ENCODE measurements at places on chromosomes 13 and 19. TPM values are rescaled to one million over a fixed set of nuclear protein-coding genes. Genes with fewer than 3 reads are reported as not detected.

GRCh38 chr13:70023516-70023915 lies 84.1 kb upstream of the ATXN8OS start:
- no peaks in the 10 kb centered on the region for H3K27me3 ChIP-seq
- no peak overlapping the region for H3K4me3 ChIP-seq
- no peak overlapping the region for H3K27ac ChIP-seq
- H3K4me1 ChIP-seq = no peaks in the 10 kb centered on the region
- DNase-seq = no peak

- peak; percentile 73 for DNase-seq
- peak within 1 kb of the TSS; percentile 67 for H3K27ac ChIP-seq
- peaks cover 13% of the 10 kb centered on the region for H3K4me1 ChIP-seq
- no peaks in the 10 kb centered on the region for H3K36me3 ChIP-seq
Observed at GRCh38 chr19:49896863-49897621, at the start of gene IL4I1. TSS of gene IL4I1 (minus strand) at chr19:49896887. CDS start at chr19:49896160, 727 bp downstream.

- peaks cover 20% of the 10 kb centered on the region for H3K4me1 ChIP-seq
- no peak for DNase-seq
- H3K36me3 ChIP-seq = no peaks in the 10 kb centered on the region
- H3K27ac ChIP-seq = no peak overlapping the region
- H3K4me3 ChIP-seq = no peak overlapping the region
- H3K27me3 ChIP-seq = no peaks in the 10 kb centered on the region
Observed at GRCh38 chr13:32141462-32141861, 109.9 kb downstream of the FRY start.

DNA sequence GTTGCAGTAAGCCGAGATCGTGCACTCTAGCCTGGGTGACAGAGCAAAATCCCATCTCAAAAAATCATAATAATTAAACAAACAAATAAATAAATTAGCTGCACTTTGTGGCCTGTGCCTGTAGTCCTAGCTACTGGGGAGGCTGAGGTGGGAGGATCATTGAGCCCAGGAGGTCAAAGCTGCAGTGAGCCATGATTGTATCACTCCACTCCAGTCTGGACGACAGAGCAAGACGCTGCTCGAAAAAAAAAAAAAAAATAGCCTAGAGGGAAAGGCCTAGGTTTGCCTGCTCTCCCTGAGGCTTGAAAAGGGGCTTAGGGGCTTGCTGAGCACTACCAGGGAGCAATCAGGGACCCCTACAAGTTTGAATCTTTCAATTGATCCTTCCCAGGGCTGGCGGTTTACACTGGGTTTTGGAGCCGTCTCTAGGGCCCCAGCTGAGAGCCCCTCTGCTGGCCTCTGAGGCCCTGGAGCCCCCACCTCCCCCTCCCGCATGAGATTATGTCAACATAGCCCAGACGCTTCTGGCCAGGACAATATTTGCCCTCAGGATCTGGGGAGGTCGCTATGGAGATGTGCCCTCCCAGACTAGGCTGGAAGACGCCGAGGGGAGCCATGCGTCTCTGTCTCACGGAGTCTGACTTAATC lies 10.4 kb upstream of the GIPR start:
- no peak overlapping the region for H3K27ac ChIP-seq
- no peak overlapping the region for H3K4me3 ChIP-seq
- no peak for DNase-seq
- H3K27me3 ChIP-seq = peaks cover 7% of the 10 kb centered on the region
- H3K36me3 ChIP-seq = no peaks in the 10 kb centered on the region

GRCh38 chr19:52226652-52227051 lies 36.8 kb downstream of the PPP2R1A start:
- H3K4me1 ChIP-seq = no peaks in the 10 kb centered on the region
- no peaks in the 10 kb centered on the region for H3K27me3 ChIP-seq
- H3K36me3 ChIP-seq = peaks cover 39% of the 10 kb centered on the region
- no peak for DNase-seq
- no peak overlapping the region for H3K4me3 ChIP-seq
- H3K27ac ChIP-seq = no peak overlapping the region

DNA sequence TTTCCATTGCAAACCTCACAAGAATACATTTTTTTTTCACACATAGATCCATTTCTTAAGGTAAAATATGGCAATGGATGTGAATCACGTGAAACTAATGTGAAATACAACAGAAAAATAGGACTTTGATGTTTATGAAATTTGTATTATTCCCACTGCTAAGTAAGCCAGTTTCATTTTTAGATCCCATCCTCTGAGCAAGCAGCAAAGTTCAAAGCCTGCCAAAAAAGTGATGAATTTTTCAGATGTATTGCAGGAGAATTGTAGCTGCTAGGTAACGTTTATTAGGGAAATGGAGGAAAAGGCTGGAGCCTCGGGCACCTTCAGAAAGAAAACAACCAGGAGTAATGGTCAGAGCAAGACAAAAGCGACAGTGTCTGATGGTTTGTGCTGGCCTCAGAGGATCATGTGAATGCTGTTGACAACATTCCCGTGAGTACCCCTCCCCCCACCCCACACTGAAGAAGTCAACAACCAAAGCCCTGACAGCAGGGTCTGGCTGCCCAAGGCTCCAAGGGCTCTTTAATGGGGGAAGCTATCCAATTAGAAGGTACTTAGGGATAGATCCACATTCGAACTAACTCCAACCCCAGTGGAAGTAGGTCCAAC lies 95.5 kb downstream of the OXGR1 start:
- no peak overlapping the region for H3K27ac ChIP-seq
- peaks cover 9% of the 10 kb centered on the region for H3K4me1 ChIP-seq
- no peak overlapping the region for H3K4me3 ChIP-seq
- H3K27me3 ChIP-seq = no peaks in the 10 kb centered on the region

- no peak overlapping the region for H3K4me3 ChIP-seq
- H3K27ac ChIP-seq = no peak overlapping the region
- no peaks in the 10 kb centered on the region for H3K27me3 ChIP-seq
Observed at GRCh38 chr13:39350461-39350881, 252.5 kb downstream of the LHFPL6 start.

DNA sequence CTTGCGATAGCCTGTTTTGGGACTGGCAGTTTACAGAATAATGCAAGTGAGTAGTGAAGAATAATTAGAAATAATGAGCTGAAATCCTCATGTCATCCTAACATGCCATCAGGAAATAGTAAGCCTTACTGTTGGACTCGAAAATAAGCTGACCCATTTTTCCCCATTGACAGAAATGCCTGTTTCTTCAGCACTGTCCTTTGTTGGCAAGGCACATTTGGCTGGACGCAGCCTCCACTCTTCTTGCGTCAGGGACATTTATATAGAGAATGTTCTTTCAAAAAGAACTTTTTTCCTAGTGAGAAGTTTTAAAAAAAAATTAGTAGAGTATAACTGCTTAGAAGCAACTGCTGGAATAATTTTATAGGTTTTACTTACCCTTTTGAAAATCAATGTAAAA lies 47.1 kb downstream of the ARHGAP35 start:
- no peak overlapping the region for H3K4me3 ChIP-seq
- no peak overlapping the region for H3K27ac ChIP-seq
- H3K36me3 ChIP-seq = no peaks in the 10 kb centered on the region
- DNase-seq = no peak

GRCh38 chr13:110186231-110186855 lies 120.6 kb downstream of the COL4A1 start:
- no peak overlapping the region for H3K4me3 ChIP-seq
- peaks cover 44% of the 10 kb centered on the region for H3K36me3 ChIP-seq
- H3K27ac ChIP-seq = no peak overlapping the region
- no peak for DNase-seq
- no peaks in the 10 kb centered on the region for H3K4me1 ChIP-seq

DNA sequence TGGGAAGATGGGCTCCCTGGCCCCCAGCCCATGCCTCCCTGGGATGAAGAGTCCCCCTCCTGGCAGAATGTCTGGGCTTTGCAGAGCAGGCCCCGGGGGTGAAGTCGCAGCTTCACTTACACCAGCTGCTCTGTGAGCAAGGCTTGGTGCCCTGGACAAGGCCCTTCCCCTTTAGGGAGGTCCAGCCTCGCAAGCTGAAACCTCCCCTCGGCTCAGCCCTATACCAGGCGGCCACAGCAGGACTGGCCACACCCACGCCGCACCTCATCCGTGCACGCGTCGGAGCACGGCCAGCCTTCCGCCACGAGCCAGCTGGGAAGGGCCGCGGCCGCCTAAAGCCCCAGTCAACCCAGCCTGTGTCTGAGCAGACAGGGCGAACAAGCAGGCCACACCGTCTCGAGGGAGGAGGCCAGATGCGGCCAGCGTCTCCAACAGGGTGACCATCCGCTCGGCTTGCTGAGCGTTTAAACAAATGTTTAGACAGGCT lies 83.2 kb upstream of the MCF2L start:
- no peak overlapping the region for H3K4me3 ChIP-seq
- no peaks in the 10 kb centered on the region for H3K4me1 ChIP-seq
- peak; percentile 83 for DNase-seq
- H3K27me3 ChIP-seq = no peaks in the 10 kb centered on the region
- H3K27ac ChIP-seq = no peak overlapping the region

DNA sequence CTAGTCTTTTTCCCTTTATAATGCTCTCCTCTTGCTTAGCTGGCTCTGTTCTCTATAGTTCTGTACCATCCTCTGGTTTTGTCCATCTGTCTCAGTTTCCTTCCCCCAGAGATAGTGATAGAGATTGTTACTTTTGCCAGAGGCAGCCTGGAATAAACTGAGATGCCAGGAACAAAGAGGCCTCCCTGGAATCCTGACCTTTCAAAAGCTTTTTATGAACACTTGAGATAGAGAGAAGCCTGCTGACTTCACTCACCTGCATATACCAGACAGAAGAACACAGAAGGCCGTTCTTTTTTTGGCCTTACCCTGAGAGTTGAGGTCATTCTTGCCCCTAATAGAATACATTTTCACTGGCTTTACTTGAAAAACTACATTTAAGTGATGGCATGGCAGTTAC lies 150.2 kb downstream of the LHFPL6 start:
- H3K27me3 ChIP-seq = no peaks in the 10 kb centered on the region
- no peak for DNase-seq
- no peak overlapping the region for H3K4me3 ChIP-seq
- H3K27ac ChIP-seq = no peak overlapping the region
- H3K36me3 ChIP-seq = no peaks in the 10 kb centered on the region

- peaks cover 23% of the 10 kb centered on the region for H3K4me1 ChIP-seq
- no peak overlapping the region for H3K27ac ChIP-seq
- no peaks in the 10 kb centered on the region for H3K27me3 ChIP-seq
- no peaks in the 10 kb centered on the region for H3K36me3 ChIP-seq
Observed at GRCh38 chr13:50699874-50700663, 143.4 kb downstream of the DLEU7 start.

GRCh38 chr13:34971473-34971872 lies 29.4 kb downstream of the NBEA start:
- no peaks in the 10 kb centered on the region for H3K4me1 ChIP-seq
- H3K27ac ChIP-seq = no peak overlapping the region
- H3K27me3 ChIP-seq = no peaks in the 10 kb centered on the region
- no peak overlapping the region for H3K4me3 ChIP-seq
- DNase-seq = no peak

GRCh38 chr13:38899571-38899970 lies 91.1 kb downstream of the STOML3 start:
- H3K27ac ChIP-seq = no peak overlapping the region
- no peak for DNase-seq
- H3K27me3 ChIP-seq = no peaks in the 10 kb centered on the region
- no peak overlapping the region for H3K4me3 ChIP-seq
- H3K36me3 ChIP-seq = no peaks in the 10 kb centered on the region

DNA sequence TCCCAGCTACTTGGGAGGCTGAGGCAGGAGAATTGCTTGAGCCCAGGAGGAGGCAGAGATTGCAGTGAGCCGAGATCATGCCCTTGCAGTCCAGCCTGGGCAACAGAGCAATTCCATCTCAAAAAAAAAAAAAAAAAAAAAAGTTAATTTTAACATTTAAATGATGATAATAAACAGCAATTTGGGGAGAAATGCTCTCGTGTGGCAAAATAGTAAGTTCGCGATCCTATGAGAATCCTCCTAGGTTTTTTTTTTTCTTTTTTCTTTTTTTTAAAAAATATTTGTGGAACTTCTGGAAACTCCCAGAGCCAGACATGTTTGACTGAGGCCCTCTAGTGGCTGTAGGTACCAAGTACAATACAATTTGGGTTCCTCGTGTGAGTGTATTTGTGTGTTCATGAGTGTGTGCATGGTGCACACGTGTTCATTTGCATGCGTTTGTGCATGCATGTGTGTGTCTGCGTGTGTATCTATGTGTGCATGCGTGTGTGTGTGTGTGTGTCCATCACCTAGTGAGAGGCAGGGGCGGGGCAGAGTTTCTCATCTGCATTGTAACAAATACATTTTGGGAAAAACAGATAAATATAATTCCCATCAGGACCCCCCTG lies 31.2 kb downstream of the TMPRSS9 start:
- no peaks in the 10 kb centered on the region for H3K4me1 ChIP-seq
- H3K36me3 ChIP-seq = no peaks in the 10 kb centered on the region
- no peak overlapping the region for H3K4me3 ChIP-seq
- no peak overlapping the region for H3K27ac ChIP-seq
- peak; percentile 73 for DNase-seq

- peak; percentile 65 for DNase-seq
- peaks cover 33% of the 10 kb centered on the region for H3K36me3 ChIP-seq
- peaks cover 17% of the 10 kb centered on the region for H3K4me1 ChIP-seq
- H3K4me3 ChIP-seq = no peak overlapping the region
Observed at GRCh38 chr19:7928741-7929701, 3.1 kb upstream of the CTXN1 start.

DNA sequence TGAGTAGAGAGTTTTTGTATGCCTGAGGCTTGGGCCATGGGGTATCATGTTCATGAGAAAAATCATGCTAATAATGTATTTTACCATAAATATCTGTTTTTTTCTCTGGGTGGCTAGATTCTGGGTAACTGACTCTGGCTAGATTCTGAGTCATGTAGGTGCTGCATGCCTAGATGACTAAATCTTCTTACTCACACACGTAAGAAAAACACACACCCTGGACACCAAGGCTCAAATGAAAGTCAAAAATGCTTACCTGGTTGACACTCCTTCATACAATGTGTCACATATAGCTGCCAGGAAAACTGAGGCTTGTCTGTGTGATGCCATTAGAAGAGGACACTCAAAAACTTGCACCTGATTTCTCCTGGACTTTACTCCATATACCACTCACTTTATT lies 597.4 kb upstream of the SLITRK1 start:
- DNase-seq = no peak
- no peaks in the 10 kb centered on the region for H3K27me3 ChIP-seq
- no peak overlapping the region for H3K4me3 ChIP-seq
- no peaks in the 10 kb centered on the region for H3K36me3 ChIP-seq
- no peaks in the 10 kb centered on the region for H3K4me1 ChIP-seq
- no peak overlapping the region for H3K27ac ChIP-seq

LGALS7B gene
- not detected for total RNA-seq

OR7C1 gene
- not detected for total RNA-seq

AXL gene
- 172 TPM for total RNA-seq

NLRP5 gene
- not detected for total RNA-seq

LPAR6 gene
- 22.3 TPM for total RNA-seq

TTYH1 gene
- not detected for total RNA-seq

PEAK3 gene
- total RNA-seq = not detected

ATXN8OS gene
- not detected for total RNA-seq

PAN3 gene
- total RNA-seq = 31.9 TPM
